8988T (cell line): ENCODE measurements at places on chromosomes 2 and 18.

- DNase-seq = no peak
Observed at GRCh38 chr2:15517793-15518192, 43.3 kb downstream of the NBAS start.

GRCh38 chr18:44816050-44816449 lies 135.4 kb downstream of the SETBP1 start:
- DNase-seq = no peak

- DNase-seq = no peak
Observed at GRCh38 chr2:197869041-197869440, 64.6 kb downstream of the PLCL1 start.

DNA sequence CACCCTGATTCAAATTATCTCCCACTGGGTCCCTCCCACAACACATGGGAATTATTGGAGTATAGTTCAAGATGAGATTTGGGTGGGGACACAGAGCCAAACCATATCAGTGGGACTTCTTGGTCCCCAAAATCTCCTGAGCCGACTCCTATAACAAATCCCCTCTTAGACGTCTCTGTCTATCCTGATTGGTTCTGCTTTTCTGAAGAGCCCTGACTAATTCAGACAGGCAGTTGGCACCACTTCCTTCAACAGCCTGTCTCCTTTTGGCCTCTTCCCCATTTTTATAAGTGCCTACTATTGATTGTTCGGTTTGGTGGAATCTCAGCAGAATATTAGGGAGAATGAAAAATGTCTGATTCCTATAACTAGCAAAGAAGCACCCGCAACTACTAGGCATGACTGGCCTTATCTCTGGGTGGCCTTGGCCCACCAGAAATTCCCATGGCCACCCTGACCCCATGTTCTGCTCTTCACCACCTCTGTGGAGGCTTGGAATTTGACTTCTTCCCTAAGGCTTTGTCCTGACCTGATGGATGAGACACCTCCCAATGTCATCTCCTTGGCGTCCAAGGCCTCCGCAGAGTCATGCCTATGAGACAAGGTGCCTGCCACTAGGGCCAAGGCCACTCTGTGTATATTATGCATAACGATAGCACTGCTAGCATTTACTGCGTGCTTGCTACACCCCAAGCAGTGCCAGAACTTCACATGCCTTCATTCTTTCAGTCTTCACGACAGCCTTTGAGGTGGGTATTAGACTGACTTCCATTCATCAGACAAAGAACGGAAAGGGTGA lies 218.9 kb upstream of the COPS8 start:
- no peak for DNase-seq

DNA sequence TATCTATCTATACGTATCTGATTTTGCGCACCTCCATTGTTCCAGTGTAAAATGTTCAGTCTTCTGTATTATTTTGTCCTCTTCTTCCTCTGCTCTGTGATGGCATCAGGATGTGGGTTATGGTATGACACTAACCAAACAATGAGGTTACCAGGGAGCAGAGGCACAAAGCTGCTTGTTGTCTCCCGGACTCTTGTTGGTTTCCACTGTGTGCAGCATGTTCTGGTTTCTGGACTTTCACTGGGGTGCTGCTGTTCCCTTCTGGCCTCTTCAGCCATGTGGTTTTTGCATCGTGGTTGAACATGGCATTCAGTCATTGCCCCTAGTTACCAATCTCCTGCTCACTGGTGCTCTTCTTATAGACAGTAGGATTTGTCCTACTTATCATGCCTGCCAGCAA lies 665.9 kb downstream of the CBLN2 start:
- no peak for DNase-seq

- DNase-seq = no peak
Observed at GRCh38 chr2:238791354-238791753, 56.5 kb upstream of the TWIST2 start.

DNA sequence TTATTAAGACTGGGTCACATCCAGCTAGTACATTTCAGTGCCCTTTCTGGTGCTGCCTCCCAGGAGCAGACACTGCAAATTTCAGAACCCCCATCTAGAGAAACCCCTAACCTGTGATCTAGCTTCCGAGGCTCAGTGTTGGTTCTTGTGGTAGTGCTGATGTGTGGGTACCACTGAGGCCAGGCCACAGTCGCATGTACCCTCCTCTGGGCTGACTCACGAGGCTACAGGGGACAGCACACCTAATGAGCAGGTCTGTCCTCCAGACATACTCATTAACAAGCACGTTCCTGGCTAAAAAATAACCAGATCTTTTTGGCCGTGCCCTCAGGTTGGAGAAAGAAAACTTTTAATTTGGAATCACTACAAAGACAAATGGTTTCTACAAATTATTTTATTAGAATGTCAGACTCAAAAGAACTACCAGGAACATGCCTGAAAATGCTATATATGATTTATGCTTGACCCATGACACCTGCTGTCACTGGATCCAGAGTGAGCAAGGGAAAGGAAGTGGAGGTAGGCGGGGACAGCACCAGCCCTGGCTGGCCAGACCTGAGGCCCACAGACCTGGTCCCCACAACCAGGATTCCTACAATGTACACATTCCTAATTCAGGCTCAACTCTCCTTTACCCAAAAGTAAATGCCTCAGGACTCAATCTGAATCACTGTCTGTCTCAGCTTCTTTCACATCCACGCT lies 8.5 kb downstream of the CIAO1 start:
- DNase-seq = no peak

- DNase-seq = no peak
Observed at GRCh38 chr2:103784261-103784660, 1022.4 kb downstream of the TMEM182 start.

- DNase-seq = no peak
Observed at GRCh38 chr18:26865557-26865956, at the start of gene AQP4. AQP4 (minus strand) TSS chr18:26865707; CDS start chr18:26865689, 18 bp downstream.
